CD14-positive monocyte (primary cell): ENCODE measurements at places on chromosomes 3 and 15. TPM values are rescaled to one million over a fixed set of nuclear protein-coding genes. Genes with fewer than 3 reads are reported as not detected.
A peak's percentile ranks its signal among the peaks of the same experiment; 100 is the strongest.

The CAND2 gene
- not detected in 2 replicates for polyA plus RNA-seq

The XRN1 gene
- 47.9 TPM for polyA plus RNA-seq

The TNFAIP8L3 gene
- not detected for polyA plus RNA-seq

The IQCB1 gene
- polyA plus RNA-seq: 6.0 TPM

The STARD5 gene
- polyA plus RNA-seq: 1.5 TPM

The AHSG gene
- not detected for polyA plus RNA-seq

The RBPMS2 gene
- polyA plus RNA-seq: not detected in 2 replicates

The CTXN2 gene
- polyA plus RNA-seq: not detected

The SYNPR gene
- not detected in 2 replicates for polyA plus RNA-seq

The NOX5 gene
- polyA plus RNA-seq: not detected in 2 replicates

DNA sequence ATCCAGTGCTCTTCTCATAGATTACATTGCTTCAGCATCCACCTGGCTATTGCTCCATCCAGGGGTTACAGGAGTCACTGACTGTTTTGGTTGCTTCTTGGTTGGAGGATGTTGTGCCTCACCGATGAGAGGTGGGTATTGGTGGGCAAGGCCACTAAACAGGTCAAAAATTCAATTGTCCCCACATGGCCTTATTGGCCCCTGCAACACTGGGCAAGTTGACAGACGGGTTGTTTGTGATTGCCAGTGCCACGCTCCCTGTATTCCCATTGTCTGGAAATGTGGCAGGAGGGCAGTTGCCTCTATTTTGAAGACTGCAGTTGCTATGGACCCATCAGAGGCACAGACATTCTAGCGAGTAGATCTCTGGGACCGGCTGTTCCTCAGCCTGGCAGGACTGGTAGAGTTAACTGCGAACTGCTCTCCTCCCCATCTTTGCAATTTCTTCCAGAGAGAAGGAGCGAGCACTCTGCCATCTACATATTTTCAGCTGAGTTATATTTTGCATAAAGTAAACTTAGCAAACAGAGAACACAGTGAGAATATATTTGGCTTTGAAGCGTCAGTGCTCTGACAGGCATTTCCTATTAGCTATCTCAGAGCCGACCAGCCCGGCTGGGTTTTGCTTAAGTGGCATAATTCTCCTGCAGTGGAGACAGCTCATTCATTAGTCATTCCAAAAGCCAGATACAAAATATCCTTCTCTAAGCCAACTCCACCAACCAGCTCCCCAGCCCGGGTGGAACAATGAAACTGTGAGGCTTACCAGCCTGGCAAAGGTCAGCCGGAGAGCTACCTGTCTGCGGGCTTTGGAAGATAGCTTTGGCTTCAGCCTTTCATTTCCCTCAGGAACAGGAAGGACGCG lies 26.0 kb upstream of the MAGEF1 start:
- DNase-seq: no peak

DNA sequence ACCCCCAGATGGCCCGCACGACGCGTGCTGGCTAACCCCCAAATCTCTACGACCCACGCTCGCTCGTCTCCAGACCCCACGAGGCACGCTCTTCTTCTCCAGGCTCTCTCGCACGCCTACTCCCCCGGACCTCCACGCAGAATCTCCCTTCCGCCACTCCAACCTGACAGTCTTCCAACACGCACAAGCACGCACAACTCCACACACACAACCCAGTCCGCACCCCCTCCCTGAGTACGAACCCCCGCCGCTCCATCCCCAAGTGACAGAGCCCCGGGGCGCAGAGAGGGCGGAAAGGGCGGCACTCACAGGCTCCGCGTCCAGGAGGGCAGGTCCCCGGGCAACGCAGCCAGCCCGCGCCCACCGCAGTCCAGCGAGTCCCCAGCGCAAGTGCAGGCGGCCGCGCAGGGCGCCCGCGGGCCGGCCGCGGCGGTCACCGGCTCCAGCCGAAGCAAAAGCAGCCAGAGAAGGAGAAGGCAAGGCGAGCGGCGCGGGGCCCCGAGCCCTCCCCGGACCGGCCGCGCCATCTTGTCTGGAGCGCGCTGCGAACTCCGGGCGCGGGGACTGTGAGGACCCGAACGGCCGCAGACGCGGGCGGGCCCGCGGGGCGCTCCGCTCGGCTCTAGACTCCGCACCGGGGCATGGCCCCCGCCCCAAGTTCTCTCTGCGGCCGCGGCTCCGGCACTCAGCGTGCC lies 794 bp downstream of the LRIG1 start:
- peak; percentile 11 for DNase-seq

GRCh38 chr3:169661361-169662131 lies 2.0 kb downstream of the MECOM start:
- DNase-seq: peak; percentile 12

DNA sequence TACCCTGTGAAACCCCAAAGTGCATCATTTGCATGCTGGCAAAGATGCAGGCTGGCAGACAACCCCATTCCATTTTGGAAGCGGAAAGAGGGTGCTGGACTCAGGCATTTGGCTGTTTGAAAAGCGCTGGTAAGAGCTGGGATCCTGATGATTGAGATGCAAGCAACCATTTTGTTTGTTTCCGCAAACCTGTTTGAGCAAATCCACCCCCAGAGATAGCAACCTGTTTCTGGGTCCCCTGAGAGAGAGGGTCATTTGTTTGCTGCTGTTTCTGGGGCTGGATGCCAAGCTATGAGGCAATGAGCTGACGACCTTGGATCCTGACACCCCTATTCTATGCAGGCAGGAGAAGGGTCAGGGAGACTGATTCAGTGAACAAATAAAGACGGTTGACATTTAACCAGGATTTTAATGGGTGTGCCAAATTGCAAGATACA lies 9.8 kb downstream of the SLC6A1 start:
- no peak for DNase-seq

- no peak for DNase-seq
Observed at GRCh38 chr3:31423482-31423881, 109.2 kb upstream of the STT3B start.

DNA sequence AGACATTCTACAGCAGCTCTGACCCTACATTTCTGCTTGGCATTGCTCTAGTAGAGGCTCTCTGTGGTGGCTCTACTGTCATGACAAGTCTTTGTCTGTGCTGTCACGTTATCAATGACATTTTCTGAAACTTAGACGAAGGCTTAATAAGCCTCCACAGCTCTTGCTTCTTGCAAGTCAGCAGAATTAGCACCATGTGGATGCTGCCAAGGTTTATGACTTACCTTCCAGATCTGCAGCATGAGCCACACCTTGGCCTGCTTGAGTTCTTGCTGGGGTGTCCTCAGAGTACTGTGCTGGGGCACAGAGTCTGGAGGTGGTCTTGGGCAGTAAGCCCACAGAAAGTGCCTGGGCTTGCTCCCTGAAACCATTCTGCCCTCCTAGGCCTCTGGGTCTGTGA lies 9.8 kb downstream of the RTP1 start:
- DNase-seq: no peak

DNA sequence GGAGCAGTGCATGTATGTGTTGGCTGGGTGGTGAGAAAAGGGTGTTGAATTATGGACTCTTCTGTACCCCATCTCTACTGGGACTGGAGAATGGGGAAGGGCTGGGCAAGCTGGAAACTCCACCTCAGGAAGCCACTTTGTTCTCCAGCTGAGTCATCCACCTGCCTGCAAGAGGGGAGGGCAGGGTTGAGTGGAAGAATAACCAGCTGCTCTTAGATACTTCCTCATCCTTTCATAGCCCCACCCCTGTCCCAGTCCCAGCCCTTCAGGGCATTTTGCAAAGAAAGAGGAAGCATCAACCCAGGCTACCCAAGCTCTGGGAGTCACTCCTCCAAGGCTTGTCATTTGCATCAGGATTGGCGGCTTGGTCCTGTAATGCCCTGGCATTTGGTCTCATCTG lies 33.1 kb downstream of the RAB11A start:
- DNase-seq: peak; percentile 90

DNA sequence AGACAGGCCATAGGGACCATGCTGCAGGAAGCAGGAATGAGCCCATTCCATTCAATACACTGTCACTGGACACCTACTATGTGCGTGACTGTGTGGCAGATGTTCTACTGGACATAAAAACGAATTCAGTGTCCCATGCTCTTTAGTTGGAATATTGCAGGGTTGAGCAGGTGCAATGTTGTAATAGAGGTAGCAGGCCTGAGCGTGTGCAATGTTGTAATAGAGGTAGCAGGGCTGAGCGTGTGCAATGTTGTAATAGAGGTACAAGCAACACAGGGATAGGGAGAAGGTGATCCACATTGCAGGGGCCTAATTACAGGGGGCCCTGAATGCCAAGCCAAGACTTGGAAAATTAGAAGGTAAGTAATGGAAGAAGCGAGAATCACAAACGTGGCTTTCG lies 261.4 kb upstream of the HES1 start:
- DNase-seq: no peak

- DNase-seq: no peak
Observed at GRCh38 chr3:50950591-50950990, 275.9 kb downstream of the DOCK3 start.

DNA sequence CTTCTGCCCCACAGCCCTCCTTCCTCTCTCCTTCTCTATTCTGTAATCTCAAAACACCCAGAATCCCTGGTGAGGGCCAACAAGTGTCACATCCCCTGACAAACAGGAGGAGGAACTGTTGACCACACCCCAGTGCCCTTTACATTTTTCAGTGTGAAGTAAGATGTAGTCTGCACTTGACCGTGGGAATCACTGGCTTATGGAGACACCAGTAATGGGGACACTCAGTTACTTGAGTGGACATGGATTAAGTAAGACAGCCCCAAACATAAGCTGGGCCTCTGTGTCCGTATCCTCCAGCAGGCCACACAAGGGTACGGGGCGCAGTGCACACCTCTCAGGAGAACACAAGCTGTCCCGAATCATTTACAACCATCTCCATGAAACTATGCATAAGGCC lies 28.4 kb upstream of the LIMD1 start:
- DNase-seq: peak; percentile 94

DNA sequence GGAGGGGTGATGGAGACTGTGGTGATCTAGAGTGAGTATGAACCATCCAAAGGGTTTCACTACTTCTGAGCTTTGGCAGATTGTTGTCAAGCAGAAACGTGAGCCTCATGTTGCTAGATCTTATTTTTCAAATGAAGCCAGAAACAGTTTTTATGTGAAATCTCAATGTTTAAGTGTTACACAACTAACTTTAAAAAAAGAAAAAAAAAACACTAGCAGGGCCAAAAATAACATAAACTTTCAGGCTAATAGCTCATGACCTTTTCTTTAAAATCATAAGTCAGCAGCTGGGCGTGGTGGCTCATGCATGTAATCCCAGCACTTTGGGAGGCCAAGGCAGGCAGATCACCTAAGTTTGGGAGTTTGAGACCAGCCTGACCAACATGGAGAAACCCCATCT lies 2.1 kb upstream of the HTR3D start:
- DNase-seq: no peak

DNA sequence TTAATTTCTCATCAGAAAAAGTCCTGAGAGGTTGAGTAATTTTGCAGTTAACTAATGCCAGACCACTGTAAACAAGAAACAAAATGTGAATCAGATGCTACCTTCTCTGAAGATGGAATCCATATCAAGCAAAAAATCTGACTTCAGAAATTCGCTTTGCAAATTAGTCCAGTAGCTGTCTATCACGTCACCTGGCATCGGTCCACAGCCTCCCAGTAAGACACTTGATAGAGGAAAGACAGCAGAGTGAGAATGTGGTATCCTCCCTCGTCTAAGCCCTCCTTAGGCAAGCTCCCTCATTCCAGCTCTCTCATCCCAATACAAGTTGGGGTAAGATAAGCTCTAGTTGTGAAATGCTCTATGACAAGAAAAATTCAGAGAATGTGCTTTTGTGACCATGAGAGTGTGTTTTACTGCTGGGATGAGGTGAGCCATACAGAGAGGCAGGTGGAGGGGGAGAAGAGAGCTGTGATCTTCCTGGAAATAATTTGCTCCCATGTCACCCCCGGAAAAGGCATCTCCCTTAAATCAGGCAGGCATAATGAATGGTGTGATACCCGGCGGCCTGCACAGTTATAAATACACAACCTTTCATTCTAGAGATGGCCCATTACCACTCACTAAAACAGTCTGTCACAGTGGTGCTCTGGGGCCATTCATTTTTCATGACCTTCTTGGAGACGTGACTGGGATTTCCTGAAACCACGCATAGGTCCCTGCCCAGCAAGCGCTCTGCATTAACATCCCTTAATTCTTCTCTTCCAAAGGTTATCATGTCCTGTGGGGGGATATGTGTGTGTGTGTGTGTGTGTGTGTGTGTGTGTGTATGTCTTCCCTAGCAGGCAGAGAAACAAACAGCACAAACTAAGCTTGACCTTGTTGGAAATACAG lies 602.0 kb upstream of the KCNMB2 start:
- DNase-seq: no peak

DNA sequence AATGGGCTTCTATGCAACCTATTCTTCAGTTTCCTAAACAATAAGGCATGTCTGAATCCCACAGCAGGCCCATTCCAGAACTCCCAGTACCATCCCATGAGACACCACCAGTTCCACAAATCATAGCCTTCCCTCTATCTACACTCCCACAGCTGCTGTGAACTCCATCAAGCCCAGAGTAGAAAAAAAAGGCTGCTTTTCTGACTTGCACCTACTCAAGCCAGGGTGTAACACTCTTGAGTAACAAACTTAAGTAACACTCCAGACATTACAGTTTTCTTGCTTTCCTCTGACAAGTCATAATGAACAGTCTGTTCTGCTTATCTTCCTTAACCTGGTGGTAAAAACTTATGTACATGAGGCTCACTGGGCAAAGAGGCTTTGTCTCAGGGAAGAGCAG lies 283.1 kb downstream of the NFKBIZ start:
- no peak for DNase-seq

DNA sequence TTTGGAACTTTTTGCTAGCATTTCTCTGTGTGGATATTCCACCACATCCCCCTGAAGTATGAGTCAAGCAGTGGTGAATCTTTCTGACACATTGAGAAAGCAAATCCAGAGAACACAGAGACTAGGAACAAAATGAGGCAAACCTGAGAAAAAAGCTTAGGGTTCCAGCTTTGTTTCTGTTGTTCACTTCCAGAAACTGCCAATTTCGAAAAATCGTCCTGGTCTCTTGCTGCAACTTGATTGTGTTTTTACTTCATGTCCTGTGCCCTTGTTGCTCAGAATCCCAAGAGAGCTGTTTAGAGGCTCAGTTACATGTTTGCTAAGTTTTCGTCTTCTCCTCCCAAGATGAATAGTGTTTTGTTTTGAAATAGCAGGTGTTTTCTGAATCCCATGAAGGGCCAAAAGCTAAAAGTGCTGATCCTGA lies 13.7 kb downstream of the MAP2K1 start:
- DNase-seq: no peak
